Naive thymus-derived CD4-positive, alpha-beta T cell (primary cell): ENCODE measurements at places on chromosomes 5 and 9. TPM values are rescaled to one million over a fixed set of nuclear protein-coding genes. Genes with fewer than 3 reads are reported as not detected.

SLIT3 gene
- not detected for total RNA-seq

DNA sequence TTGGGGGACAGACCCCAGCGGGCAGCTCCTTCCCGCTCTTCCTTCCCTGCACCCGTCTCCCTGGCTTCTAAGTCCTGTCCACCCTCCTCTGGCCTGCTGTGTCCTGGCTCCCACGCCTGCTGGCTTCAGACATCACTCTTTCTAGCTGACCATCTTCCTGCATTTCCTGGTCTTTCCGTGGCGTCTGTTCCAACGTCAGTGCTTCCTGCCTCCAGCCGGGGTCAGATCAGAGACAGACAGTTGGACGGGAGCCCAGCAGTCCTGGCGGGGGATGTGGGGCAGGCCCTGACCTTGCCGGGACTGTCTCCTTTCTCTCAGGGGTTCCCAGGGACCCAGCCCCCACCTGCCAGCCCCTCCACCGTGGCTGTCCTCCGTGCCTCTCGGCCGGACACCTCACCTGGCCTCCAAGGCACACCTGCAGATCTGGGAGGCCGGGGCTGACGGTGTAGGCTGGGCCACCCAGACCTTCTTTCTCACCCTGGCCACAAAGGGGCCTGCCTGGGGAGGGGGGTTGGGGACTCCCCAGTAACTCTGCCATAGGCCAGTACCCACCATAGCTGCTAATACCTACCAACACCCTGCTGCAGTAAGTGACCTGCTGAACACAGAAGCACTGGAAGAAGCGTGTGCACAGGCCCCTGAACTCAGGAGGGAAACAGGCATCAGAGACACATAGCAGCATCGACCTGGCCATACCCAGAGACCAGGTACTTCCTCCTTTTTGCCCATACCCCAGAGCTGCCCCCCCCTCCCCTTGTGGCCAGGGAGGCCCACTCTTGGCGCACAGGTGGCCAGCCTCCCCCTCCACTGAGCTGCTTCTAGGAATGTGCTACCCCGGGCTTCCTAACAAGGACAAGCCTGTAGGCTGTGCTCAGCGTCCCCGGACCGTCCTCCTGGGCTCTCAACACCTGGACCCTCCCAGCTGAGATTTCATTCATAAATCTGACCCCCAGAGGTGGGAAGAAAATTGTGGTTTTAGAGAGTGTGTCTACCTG lies 5.1 kb downstream of the NRARP start:
- no peak for DNase-seq

FRMPD1 gene
- not detected for total RNA-seq

MZB1 gene
- total RNA-seq: 68.2 and 70.6 TPM in 2 replicates

DNA sequence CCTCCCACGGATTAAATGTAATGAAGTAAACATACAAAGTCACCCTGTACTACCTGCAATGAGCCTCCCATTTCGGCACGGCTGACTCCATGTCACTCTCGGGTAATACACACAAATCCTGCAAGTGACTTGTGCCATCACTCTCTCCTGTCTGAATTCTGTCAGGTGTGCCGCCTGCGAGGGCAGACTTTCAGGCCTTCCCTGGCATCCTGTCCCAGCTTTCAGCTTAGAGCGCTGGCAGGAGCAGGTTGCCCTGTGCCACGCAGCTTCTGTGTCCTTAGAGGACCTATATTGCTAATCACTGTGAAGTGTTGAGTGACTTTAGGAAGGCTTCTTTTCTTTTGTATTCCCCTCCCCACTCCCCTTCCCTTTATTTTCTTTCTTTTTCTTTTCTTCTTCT lies 25.8 kb upstream of the S1PR3 start:
- no peak for DNase-seq

DNA sequence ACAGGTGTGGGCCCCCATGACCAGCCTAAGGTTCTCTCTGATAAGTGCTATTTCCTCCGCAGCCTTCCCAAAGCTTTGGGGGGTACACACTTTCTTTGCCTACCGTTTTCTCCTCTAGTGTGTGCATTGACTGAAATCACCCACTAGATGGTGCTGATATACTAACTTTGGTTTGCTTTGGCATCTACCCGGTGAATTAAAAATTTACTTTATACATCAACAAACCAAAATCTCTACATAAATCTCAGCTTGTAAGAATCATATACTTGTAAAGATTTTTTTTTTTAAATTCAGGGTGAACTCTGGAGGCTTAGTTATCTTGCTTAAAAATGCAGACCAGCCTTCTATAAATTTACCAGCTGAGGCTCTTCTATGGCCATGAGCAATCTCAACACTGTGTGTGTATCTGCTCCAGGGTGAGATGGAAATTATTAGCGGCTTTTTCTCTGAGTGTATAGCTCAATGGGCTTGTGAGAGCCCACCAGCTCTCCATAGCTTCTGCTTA lies 475.7 kb upstream of the TNC start:
- no peak for DNase-seq

DNA sequence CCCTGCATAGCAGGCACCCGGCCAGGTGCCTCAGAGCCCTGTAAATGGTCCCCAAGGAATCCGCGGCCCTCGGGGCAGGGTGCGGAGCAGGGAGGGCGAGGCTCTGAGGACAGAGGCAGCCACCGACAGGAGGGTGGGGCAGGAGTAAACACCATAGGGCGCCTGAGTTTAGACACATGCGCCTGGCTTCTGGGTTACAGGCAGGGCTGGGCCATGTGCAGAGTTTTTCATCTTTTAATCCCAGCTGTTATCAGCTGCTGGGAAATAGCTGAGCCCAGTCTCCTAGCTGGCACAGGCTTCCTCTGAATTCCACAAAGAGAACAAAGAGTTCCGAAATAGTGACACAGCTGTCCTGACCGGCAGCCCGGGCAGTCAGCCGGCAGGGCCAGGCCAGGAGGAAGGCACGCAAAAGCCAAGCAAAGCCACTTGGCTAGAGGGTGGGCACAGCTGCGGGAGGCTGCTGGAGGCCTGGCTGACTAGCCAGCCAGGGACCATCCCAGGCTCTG lies 98.9 kb upstream of the PHYKPL start:
- no peak for DNase-seq
